ENCODE measurements at places on chromosomes 6 and 20.

DNA sequence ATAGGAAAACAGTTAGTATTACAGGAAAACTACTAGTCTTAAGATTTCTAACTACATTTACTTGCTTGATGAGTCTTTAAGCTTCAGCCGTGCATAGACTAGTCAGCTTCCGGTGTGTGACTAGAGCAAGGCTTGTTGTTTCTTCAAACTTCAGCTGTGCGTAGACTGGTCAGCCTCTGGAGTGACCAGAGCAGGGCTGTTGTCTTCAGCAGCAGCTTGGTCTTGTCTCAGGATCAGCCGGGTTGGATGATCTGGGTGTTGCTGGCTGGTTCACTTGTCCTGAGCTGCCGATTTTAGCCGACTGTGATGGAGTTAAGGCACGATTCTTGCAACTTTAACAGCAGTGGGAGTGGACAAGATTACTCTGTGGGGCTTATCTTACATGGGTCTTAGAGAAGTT lies 44.7 kb downstream of the HLA-C start:
- DNase-seq: no peak

GRCh38 chr20:48295445-48295903 lies 510.2 kb upstream of the SULF2 start:
- DNase-seq: no peak

DNA sequence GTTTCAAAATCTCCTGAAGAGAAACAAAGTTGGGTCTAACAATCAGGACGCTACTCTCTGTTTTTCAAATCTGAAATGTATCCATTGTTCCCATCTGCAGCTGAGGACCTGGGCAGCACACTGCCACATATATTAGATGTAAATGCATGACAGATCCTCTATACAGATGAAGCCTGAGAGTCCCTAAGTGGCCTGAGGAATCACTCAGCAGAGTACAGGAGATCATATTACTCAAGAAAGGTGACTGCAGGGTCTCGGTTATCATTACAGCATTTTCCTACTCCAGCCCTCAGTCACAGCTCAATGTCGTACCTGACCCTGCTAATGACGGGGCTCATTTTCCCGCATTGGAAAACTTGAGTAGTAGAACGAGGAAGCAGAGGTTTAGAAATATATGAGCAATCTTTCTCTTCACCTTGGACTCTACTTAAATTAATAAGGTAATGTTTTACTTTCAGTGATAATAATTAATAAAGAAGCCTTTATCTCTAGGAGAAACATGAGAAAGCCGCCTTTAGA lies 256.2 kb upstream of the IRAK1BP1 start:
- no peak for DNase-seq

DNA sequence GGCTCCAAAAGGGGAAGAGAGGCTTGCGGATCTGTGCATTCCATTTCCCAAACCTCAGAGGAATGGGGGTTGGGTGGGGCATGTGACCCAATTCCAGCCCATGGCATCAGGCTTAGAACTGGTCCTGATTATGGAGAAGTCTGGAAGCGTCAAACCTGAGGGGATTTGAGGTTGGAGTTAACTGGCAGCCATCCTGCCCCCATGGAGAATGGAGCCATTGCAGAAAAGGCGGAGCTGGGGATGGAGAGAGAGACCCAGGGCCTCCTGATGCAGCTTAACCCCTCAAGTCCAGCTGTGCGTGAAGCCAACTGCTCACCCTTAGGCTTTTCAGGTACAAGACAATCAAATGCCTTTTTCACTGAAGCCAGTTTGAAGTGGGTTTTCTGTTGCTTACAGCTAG lies 9.9 kb upstream of the SDCBP2 start:
- DNase-seq: no peak

- no peak for DNase-seq
These were observed 12.5 kb upstream of the THBD start for GRCh38 chr20:23061734-23062561.

DNA sequence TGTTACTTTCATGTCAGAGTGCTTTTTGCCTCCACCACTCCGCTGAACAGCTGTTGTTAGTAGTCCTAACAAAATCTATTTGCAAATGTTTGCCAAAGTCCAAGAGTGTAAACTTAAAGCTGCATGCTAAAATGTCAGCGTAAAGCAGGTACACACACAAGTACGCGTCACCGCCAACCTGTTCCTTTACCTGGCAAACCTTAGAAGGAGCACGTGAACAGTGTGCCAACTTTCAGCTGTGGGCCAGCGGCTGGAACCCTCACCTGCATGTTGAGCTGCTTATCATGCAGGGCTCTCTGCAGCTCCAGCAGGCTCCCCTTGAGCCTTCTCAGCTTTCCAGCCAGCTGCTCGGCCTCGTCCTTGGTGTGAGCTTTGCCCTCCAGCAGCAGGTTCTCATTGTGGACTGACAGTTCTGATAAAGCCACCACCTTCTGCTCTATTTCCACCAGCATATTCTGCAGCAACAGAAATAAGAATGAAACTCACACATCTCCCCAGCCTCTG lies 359.3 kb downstream of the SYNE1 start:
- no peak for DNase-seq

DNA sequence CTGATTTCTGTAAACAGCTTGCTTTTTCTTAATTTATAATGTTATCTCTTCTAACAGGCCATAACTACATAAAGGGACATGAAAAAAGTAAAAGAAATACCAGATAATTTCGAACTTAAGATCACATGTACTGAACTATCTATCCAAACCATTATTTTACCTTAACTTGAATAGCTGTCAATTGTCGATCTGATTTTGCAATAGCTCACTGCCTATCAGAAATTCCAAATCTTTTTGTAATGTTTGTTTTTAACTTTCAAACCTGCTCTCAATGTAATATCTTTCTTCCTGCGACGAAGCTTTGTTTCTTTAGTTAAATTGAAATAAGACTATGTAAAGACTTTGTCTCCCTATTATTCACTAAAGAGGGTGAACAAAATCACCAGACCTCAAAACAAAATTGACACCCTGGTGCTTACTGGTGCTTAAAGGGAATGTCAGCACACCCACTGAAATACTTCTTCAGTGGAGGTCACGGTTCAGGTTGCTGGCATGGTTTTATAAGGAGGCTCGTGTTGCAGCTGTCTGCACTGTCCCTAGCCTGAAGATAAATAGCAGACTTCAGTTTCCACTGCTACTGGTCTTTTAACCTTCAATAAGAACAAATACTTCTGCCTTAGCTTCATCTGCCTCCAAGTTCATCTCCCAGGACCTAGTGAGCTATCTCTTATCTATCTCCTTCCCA lies 117.5 kb upstream of the QKI start:
- no peak for DNase-seq

DNA sequence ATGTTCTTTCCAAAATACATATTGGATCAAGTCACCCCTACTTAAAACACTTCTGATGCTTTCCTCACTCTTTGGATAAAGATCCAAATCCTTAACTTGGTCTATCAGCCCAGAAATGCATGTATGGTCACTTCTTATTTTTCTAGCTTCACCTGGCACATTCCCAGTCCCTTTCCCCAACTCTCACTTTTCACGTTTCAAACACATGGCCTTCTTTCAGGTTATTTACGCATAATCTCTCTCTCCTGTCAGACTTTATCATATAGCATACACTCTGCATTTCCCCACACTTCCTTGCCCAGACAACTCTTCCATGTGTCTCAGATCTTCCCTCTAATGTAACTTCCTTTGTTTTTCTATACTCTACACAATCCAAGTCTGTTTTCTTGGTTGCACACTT lies 12.8 kb downstream of the PHIP start:
- no peak for DNase-seq

GRCh38 chr6:52502306-52503029 lies 74.4 kb downstream of the TRAM2 start:
- no peak for DNase-seq

GRCh38 chr6:27161946-27162603 lies 85.4 kb upstream of the PRSS16 start:
- DNase-seq: no peak
